ENCODE measurements at places on chromosomes 3 and 15.

- DNase-seq: no peak
Observed at GRCh38 chr3:48215466-48215865, 7.8 kb upstream of the CAMP start.

GRCh38 chr3:99118381-99118780 is 216.9 kb upstream of the DCBLD2 start:
- no peak for DNase-seq

GRCh38 chr3:141058996-141059395 is 7.8 kb downstream of the SPSB4 start:
- DNase-seq: no peak

DNA sequence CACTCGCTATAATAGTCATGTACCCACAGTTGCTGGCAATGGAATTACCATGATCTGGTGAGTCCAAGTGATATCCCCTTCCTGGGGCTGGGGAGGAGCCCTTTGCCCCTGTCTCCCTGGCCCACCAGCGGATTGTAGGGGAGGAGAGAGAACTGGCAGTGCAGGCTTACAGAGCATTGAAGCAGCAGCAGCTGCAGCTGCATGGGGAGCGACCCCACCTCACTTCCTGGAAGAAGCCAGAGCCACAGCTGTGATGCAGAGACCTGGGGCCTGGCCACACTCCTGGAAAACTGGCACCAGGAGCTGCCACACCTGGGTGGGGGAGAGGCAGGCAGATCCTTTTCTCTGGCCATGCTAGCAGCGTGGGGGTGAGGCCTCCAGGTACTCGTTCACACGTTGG is 300.1 kb upstream of the PROK2 start:
- DNase-seq: no peak

- no peak for DNase-seq
Observed at GRCh38 chr3:115151921-115152320, 4.8 kb upstream of the ZBTB20 start.

DNA sequence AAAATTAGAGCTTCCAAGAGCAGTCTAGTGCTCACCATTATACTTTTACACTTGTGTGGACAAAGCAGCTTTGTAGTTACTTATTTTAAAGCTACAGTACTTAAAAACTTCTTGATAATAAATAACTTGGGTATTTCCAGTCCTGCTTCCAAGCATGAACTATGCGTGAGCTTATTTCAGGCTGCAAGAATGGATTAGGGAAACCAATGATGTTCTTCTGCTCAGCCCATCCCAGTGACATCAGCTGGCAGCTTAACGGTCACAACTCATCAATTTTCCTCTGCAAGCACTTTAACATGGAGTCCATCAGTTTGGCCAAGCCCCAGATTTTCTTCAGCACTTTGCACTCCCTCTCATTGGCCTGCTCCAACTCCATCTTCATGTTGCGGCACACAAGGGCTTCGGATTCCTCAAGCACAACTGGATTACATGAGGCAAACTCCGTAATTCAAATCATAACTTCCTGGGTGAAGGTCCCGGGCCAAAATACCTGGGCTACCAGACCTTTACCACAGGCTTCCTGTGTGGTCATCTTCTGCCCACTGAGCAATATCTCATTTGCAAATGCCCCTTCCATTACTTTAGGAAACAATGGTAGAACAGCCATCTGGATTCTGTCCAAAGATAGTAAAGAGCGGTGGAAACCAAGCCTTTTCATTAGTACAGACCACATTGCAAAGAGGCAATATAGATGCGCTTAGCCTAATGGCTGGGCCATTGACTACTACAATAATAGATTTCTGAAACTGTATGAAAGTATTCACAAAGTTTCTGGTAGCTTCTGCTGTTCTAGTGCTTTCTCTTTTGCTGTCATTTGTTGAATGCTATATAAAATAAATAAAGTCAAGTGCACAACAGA is 87.5 kb upstream of the DAZL start:
- DNase-seq: no peak

DNA sequence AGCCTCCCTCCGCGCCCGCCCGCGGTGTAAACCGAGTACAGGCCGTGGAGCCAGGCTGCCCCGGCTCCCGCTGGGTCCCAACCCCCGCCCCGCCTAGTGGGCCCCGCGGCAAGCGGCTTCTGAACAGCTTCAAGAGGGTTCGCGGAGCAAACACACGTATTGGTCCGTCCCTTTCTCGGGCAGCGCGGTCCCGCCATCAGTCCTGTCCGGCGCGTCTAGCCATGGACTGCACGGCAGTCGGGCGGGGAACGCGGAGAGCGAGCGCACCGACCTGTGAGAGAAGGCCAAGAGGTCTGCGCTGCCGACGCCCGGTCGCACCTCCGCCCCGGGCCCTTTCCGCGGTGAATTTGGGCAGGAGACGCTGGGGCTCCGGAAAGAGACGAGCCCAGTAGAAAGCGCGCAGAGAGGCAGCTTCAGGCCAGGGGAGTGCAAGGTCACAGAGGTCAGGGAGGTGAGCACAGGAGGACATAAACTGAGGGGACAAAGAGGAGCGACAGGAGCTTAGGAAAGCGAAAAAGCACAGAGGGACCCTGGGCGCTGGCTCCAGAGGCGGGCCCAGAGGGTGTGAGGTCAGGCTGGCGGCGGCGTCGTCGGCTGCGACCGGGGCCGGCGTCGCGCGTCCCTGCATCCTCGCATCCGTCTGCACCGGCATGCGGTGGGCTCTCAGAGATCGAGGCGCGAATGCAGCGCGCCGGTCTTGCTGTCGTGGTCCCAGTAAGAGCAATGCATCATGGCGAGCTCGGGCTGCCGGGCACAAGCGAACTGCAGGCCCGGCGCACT is 1.8 kb downstream of the FOXL2 start:
- no peak for DNase-seq

DNA sequence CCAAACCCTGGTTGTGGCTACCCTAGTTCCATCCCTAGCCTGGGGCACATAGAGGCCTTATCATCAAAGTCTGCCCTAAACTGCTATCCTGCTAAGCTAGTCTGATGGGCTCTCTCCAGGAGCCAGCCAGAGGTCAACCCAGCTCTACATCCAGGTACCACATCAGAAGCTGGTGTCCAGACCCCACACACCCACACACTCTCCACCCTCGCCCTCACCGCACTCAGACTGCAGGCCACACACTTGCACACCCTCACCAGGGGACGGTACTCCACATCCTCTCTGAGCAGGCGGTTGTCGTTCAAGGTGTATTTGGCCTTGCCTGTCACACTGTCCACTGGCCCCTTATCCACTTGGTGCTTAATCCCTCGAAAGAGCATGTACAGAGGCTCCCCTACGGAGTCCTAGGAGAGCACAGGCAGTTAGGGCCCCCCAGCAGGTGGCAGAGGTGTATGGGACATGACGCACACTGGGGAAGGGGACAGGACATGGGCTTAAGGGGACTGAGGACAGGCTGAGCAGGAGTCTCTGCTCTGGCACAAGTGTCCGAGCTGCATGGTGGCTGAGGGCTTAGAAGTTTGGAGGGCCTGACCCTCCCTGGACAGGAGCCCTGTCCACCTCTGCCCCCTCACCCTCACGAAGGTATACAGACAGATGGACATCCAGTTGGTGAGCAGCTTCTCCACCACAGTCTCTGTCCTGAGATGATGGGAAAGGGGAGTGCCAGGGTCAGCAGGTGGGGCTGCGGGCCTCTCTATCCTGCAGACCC is 18.1 kb downstream of the PLXNB1 start:
- no peak for DNase-seq

GRCh38 chr3:37770938-37771918 is 90.5 kb upstream of the CTDSPL start:
- no peak for DNase-seq

DNA sequence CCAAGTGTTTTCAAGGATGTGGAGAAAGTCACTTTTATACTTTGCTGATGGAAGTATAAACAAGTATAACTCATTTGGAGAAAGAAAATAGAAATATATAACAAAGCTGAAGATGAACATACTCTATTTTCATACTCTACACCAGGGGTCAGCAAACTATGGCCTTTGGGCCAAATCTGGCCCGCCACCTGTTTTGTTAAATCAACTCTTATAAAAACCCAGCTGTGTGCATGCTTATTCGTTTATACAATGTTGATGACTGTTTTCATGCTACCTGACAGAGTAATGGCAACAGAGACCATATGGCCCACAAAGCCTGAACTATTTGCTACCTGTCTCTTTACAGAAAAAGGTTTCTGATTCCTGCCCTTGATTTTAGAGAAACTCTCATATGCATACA is 124.0 kb downstream of the NR1D2 start:
- no peak for DNase-seq

- no peak for DNase-seq
Observed at GRCh38 chr3:57029924-57030323, 30.5 kb upstream of the SPATA12 start.

Measured in stimulated activated CD4-positive, alpha-beta T cell treated with anti-CD3 and anti-CD28 coated beads, Interleukin-1b, Interleukin-23, amount 100 ng/mL, for 1 hour (primary cell).